ENCODE measurements at places on chromosomes 4 and X.

- peak; percentile 70 for DNase-seq
These were observed 240.9 kb downstream of the PALLD start for GRCh38 chr4:168737806-168738172.

DNA sequence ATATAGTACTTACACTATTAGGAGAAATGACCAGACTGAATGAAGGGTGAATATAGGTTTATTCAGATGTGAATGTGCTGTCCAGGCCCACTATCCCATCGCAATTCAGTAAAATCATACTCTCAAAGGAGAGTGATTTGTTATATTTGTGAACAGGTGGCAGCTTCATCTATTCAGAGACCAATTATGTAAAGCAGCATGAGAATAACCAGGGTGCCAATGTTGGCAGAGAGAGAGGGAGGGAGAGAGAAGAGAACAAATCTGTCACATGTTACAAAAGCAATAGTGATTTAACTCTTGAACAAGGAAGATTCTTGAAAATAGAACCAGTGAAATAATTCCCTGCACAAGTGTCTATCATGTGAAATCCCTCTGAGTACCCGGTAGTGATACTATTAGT is 38.9 kb upstream of the TLL1 start:
- no peak for DNase-seq

DNA sequence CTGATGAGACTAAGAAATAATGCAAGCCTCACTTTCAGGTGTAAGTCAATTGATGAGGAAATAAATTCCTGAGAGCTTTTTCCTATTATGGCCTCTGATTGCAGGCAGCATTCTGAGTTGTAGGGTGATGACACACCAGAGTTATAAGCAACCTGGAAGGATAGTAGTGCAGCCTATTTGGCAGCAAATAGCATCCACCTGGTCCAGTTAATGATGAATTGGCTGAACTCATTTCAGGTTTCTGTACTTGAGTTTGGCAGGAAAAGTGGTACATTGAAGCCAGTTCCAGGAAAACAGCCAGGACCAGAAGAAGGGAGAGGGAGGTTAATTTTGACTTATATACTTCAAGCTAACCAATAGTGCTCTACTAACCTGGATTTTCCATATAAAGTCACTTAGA is 316.8 kb downstream of the NAF1 start:
- no peak for DNase-seq

- DNase-seq, result no peak
These were observed 36.4 kb upstream of the UGT2B4 start for GRCh38 chr4:69532125-69532524.

- DNase-seq, result peak; percentile 34
These were observed 144.8 kb upstream of the UNC5C start for GRCh38 chr4:95693594-95693993.

DNA sequence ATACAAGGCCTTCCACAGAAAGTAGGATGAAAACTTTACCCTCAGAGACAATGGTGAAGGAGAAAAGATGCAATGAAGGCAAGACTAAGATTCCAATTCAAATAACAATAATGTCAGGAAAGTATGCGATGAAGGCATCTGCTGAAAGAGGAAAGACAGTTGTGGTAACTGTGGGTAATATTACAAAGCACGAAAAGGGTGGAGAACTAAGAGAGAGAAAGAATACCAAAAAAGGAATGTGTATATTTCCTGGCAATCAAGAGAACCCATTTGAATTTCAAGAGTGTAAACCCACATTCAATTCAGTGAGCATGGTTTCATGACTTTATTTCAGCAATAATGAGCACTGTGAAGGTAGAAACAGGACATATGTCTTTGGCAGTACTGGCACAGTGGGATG is 225.5 kb downstream of the PALLD start:
- DNase-seq, result peak; percentile 47

DNA sequence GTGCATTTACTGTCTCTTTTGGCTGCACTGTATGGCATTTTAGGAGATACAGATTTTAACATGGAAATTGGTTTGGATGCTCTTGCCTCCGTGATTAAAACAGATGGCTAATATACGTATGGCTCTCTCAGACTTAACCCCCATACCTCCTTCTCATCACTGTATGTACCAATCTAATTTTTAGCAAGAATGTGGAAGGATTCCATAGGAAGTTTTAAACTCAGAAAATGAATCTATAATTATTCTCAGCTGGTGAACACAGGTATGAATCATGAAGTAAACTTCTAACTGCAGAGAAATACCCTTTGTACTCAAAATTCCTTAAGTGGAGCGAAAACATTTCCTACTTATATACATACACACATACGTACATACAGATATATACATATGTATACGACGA is 210.5 kb upstream of the NEIL3 start:
- no peak for DNase-seq

GRCh38 chr4:120052856-120053255 is 13.8 kb downstream of the MAD2L1 start:
- peak; percentile 96 for DNase-seq

DNA sequence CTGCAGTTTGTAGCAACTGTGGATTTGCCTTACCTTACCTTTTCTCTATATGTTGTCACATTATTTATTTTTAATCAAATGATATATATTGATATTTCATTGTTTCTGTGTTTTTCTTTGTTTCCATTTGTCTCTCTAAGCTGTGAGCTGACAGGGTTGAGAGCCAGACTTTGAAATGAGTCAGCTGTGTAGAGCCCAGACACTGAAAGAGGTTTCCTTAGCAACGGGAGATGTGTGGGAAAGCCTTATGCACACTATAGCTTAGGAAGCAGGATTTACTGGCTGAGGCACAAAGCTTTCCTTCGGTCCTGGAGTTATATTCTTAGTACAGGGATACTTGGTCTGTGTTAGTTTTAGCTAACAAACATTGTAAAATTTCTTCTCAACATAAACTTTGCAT is 192.2 kb downstream of the FGF13 start:
- DNase-seq, result peak; percentile 11

DNA sequence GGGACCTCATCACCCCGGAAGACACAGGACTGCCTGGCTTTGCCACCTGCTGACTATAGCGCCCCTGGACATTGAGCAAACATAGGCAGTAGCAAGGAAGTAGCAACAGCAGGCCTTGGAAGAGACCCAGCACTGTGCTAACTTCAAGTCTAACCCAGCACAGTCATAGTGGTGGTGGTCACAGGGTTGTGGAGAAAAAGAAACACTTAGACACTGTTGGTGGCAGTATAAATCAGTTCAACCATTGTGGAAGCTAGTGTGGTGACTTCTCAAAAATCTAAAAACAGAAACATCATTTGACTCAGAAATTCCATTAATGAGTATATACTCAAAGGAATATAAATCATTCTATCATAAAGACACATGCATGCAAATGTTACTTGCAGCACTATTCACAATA is 874.0 kb upstream of the EPHA5 start:
- no peak for DNase-seq

DNA sequence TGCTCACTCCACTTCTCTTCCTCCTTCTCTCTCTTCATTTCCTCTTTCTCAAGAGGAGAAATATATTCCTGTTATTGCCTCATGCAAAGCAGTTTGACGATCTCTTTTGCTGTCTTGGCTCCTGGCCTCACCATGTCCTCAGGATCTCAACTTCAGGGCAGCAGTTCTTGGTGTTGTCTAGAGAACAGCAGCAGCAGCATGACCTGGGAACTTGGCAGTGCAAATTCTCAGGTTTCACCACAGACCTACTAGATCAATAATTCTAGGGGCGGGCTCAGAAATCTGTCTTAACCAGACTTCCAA is 193.4 kb upstream of the EDNRA start:
- no peak for DNase-seq

GRCh38 chrX:4830880-4831557 is 1117.6 kb upstream of the PRKX start:
- DNase-seq, result peak; percentile 31

Data from astrocyte of the spinal cord (primary cell).